Spinal cord (tissue), 10 donors: ENCODE measurements at places on chromosomes 1 and 21. TPM values are rescaled to one million over a fixed set of nuclear protein-coding genes. Genes with fewer than 3 reads are reported as not detected.

ZYG11B gene
- polyA plus RNA-seq, result 51.0 TPM

VSIG8 gene
- 0.09 TPM for polyA plus RNA-seq

OLIG2 gene
- 164 TPM for polyA plus RNA-seq

ERICH3 gene
- 13.5 TPM for polyA plus RNA-seq

DCDC2B gene
- polyA plus RNA-seq, result 0.82 TPM

SYT14 gene
- 5.1 TPM for polyA plus RNA-seq

LCE1D gene
- 0.39 TPM for polyA plus RNA-seq

PLEKHN1 gene
- 0.26 TPM for polyA plus RNA-seq

GSTM5 gene
- polyA plus RNA-seq, result 21.0 TPM

PRKCZ gene
- 123 TPM for polyA plus RNA-seq

MROH9 gene
- polyA plus RNA-seq, result not detected
